ENCODE measurements at places on chromosomes 7 and 10. TPM values are rescaled to one million over a fixed set of nuclear protein-coding genes. Genes with fewer than 3 reads are reported as not detected.

DNA sequence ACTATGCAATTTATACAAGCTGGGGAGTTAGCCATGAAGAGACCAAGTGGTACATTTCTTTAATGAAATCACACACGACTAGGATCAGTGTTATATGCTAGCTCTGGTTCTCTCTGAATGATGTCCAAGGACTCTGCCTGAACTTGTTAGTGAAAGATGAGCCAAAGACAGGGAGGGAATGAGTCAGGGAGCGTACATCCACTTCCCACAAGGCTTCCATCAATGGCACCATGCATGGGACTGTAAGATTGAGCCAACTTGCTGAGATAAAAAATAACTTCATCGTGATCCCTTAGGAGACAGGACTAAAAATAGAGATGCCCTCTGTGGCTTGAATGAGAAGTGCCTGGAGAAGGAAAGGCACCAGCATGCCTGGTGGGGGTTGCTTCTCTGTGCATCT, 629.7 kb downstream of the ACTR3B start:
- no peak for DNase-seq
- H3K27ac ChIP-seq, result no peak overlapping the region
- H3K4me1 ChIP-seq, result no peaks in the 10 kb centered on the region
- peaks cover 4% of the 10 kb centered on the region for H3K27me3 ChIP-seq

H2BK1 gene
- polyA plus RNA-seq, result not detected

ELN gene
- polyA plus RNA-seq, result not detected

GRCh38 chr10:63227207-63227895, 94.2 kb downstream of the NRBF2 start:
- H3K36me3 ChIP-seq, result no peaks in the 10 kb centered on the region
- H3K4me3 ChIP-seq, result peak overlapping the region; percentile 35
- H3K27me3 ChIP-seq, result no peaks in the 10 kb centered on the region

GRCh38 chr7:132919771-132920170, 162.1 kb downstream of the CHCHD3 start:
- no peaks in the 10 kb centered on the region for H3K27me3 ChIP-seq
- no peak for DNase-seq
- H3K4me1 ChIP-seq, result peaks cover 3% of the 10 kb centered on the region
- H3K36me3 ChIP-seq, result peaks cover 9% of the 10 kb centered on the region

CPED1 gene
- 0.37 TPM for polyA plus RNA-seq

DNA sequence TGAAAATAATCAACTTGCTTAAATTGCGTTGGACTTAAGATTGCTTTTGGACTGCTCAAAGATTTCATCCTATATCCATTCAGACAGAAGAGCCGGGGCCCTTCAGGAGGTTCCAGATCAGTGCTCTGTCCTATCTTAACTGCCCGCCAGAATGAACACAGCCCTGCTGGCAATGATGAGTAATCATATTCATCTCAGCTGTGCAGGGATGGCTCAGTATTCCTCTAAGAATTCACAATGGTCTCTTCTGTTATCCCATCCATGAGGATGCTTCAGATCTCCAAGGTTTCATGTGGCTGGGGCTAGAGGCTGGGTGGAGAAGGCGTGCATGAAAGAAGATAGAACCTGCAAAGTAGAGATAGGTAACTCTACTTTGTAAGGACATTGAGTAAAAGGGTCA, 80.0 kb upstream of the NPVF start:
- H3K27ac ChIP-seq, result no peak overlapping the region
- DNase-seq, result no peak
- no peak overlapping the region for H3K4me3 ChIP-seq
- peaks cover 20% of the 10 kb centered on the region for H3K27me3 ChIP-seq
- no peaks in the 10 kb centered on the region for H3K36me3 ChIP-seq

SEMA3D gene
- 1.7 TPM for polyA plus RNA-seq

DNA sequence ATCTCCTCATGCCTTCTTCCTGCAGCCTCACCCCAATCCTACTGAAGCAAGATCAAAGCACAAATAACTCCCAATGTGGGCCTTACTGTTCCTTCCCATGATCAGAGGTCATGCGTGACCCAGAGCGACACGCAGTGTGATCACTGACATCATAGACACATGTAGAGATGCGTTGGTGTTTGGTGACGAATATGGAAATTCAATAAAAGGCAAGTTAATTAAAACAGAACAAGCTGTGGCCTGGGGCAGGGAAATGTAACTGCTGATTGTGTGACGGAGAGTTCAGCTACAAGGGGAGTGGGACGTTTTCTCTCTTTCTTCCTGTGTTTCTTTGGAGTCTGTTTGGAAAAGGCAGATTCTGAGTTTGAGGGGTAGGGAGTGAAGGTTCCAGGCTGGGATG, 34.8 kb upstream of the CARD11 start:
- DNase-seq, result peak; percentile 17
- no peaks in the 10 kb centered on the region for H3K36me3 ChIP-seq
- H3K27me3 ChIP-seq, result no peaks in the 10 kb centered on the region
- H3K27ac ChIP-seq, result peak overlapping the region; percentile 91
- peak overlapping the region; percentile 65 for H3K4me3 ChIP-seq

DNA sequence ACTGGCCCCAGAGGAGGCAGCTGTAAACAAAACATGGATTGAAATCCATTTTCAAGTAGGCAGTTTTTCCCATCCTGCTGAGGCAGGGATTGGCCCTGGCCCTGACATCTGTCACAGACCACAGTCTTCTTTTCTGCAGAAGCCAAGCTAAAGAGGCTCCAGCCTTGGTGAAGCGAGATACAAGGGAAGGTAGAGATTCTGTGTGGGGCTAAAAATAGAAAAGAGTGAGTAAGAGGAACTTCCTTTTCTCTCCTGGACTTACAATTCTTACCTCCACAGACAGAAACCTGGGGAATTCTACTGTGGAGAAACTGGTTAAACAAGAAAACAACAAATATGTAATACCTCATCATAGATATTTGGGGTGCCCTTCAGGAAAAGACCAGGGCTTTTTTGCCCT, 624.8 kb upstream of the FZD8 start:
- no peaks in the 10 kb centered on the region for H3K27me3 ChIP-seq
- H3K27ac ChIP-seq, result no peak overlapping the region
- DNase-seq, result no peak
- H3K4me3 ChIP-seq, result no peak overlapping the region
- no peaks in the 10 kb centered on the region for H3K36me3 ChIP-seq

- no peaks in the 10 kb centered on the region for H3K27me3 ChIP-seq
- DNase-seq, result no peak
- H3K4me3 ChIP-seq, result no peak overlapping the region
- H3K4me1 ChIP-seq, result no peaks in the 10 kb centered on the region
Measured at GRCh38 chr10:66833861-66834260, 92.0 kb upstream of the LRRTM3 start.

GRCh38 chr10:61438141-61438988, 14.8 kb downstream of the TMEM26 start:
- no peak for DNase-seq
- H3K36me3 ChIP-seq, result no peaks in the 10 kb centered on the region

GRCh38 chr10:126598009-126598408, 72.5 kb downstream of the C10orf90 start:
- H3K4me3 ChIP-seq, result no peak overlapping the region
- no peak overlapping the region for H3K27ac ChIP-seq
- H3K36me3 ChIP-seq, result no peaks in the 10 kb centered on the region
- H3K4me1 ChIP-seq, result no peaks in the 10 kb centered on the region
- no peaks in the 10 kb centered on the region for H3K27me3 ChIP-seq

DNA sequence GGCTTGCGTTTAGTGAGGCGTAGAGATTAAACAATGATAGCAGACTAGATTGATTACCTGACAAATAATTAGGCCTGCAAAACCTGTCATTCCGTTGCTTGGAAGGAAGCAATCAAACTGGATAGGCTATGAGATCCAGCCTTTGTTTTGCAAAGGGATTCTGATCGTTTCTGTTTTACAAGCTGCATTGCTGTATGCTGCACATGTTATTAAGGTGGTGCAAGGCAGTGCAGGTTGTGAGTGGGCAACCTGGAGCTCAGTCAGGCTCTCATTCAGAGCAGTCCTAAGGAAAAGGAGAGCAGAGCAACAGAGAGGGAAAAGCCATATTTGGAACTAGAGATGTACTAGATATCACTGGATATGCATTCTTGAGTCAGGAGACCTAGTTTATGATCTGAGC, 6.9 kb upstream of the NOBOX start:
- peaks cover 42% of the 10 kb centered on the region for H3K27me3 ChIP-seq
- no peak for DNase-seq
- H3K4me1 ChIP-seq, result no peaks in the 10 kb centered on the region
- H3K36me3 ChIP-seq, result no peaks in the 10 kb centered on the region

DNA sequence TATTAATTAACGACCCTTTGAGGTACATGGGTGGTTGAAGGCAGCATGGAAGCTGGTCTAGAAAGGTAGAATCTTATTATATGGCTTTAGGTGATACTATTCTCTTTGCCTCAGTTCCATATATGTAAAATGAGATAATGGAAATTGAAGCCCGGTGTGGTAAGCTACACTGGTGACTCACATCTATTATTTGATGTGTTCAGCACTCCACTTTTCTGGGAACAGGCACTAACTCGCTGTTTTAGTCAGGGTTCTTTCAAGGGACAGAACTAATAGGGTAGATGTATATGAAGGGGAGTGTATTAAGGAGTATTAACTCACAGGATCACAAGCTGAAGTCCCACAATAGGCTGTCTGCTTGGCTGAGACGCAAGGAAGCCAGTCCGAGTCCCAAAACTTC, 4.4 kb upstream of the TRUB1 start:
- H3K4me1 ChIP-seq, result peaks cover 10% of the 10 kb centered on the region
- no peaks in the 10 kb centered on the region for H3K36me3 ChIP-seq
- H3K27ac ChIP-seq, result no peak overlapping the region
- no peak for DNase-seq

ASZ1 gene
- not detected for polyA plus RNA-seq

RAPGEF5 gene
- polyA plus RNA-seq, result 3.2 TPM

All from naive B cell (primary cell).